ENCODE measurements at places on chromosomes 3 and 15.

- no peak for DNase-seq
Observed at GRCh38 chr3:106428565-106428994, 559.8 kb upstream of the CBLB start.

DNA sequence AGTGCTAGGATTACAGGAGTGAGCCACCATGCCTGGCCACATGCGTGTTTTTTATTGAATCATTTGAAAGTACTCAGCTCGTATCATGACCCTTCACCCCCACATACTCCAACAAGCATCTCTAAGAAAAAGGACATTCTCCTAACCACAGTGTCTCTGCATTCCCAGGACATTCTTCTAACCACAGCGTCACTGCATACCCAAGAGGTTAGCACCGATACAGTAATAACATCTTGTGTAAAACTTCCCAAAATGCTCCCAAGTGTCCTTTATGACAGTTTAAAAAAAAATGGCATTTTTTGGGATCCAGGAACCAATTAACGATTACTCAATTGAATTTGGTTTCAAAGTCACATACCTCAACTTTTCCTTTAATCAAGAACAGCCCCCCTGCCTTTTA lies 39.6 kb downstream of the FLNB start:
- no peak for DNase-seq

- DNase-seq: peak; percentile 48
Observed at GRCh38 chr15:40470423-40471104, at the start of gene CHST14. TSS of gene CHST14 (plus strand) at chr15:40470984. CDS start at chr15:40471214, 230 bp downstream.

GRCh38 chr15:41513506-41514227 lies at the start of gene LTK:
TSS of gene LTK (minus strand) at chr15:41513827. CDS start at chr15:41513709, 118 bp downstream.
- DNase-seq: no peak

- DNase-seq: no peak
Observed at GRCh38 chr3:87077355-87077754, 86.4 kb upstream of the VGLL3 start.

GRCh38 chr15:70741677-70742293 lies 21.6 kb downstream of the UACA start:
- DNase-seq: no peak

GRCh38 chr3:82824491-82824890 lies 1063.0 kb upstream of the GBE1 start:
- no peak for DNase-seq

DNA sequence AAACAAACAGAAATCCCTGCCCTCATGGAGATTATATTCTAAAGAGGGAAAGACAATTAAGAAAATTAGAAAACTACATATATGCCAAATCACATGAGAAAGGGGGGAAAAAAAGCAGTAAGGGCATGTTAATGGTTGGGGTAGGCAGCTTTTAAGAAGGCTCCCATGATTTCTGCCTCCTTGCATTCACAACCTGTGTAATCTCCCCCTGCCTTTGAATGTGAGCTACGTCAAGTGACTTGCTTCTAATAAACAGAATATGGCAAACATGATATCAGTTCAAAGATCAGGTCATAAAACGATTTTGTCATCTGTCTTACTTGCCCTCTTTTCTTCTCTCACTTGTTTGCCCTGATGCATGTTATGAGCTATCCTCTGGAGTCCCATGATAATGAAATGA lies 673.6 kb upstream of the ADAMTS9 start:
- no peak for DNase-seq

All from globus pallidus (tissue), 1 donor.